ENCODE measurements at places on chromosomes 1 and 21. TPM values are rescaled to one million over a fixed set of nuclear protein-coding genes. Genes with fewer than 3 reads are reported as not detected.

DNA sequence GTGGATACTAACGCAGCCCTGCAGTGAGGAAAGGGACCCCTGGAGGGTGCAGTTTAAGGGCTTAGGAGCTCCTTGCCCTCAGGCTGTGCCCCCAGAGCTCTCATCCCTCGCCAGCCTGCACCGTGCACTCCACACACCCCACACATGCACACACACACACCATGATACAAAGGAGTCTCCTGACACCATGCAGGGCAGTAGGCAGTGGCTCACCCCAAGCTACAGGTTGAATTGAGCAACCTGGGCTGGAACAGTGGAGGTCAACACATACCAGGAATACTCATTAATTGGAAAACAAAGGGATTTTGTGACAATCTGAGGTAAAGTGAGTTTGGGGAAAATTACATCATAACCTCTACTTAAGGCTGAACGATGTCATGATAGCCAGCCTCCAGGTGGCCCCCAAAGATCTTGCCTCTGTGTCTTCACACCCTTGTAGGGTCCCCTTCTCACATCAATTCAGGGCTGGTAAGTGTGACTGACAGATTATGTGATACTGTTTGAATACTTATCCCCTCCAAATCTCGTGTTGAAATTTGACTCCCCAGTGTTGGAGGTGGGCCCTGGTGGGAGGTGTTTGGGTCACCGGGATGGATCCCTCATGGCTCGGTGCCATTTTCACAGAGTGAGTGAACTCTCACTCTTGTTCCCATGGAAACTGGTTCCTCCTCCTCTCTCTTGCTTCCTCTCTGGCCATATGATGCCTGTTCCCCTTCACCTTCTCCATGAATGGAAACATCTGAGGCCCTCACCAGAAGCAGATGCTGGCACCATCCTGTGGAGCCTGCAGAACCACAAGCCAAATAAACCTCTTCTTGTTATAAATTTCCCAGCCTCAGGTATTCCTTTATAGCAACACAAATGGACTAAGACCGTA is 111.0 kb upstream of the RAB4A start:
- DNase-seq: no peak

DNA sequence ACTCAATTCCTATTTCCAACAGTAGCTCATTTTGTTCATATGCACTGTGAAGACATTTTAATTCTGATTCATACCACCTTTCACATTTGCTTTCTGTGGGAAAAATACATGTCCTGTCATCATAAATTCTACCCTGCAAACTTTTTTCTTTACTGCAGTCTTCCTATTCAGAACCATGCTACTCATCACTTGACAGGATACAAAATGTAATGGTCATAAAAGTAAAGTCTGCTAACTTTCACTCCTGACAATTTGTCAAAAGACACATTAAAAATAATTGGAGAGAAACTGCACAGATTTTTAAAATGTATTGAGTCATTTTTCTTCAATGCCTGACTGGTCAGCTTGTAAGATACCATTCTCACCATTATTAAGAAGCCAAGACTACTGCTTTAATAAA is 1817.1 kb downstream of the BRINP3 start:
- no peak for DNase-seq

- DNase-seq: no peak
Observed at GRCh38 chr1:66395202-66396061, 138.5 kb upstream of the SGIP1 start.

DNA sequence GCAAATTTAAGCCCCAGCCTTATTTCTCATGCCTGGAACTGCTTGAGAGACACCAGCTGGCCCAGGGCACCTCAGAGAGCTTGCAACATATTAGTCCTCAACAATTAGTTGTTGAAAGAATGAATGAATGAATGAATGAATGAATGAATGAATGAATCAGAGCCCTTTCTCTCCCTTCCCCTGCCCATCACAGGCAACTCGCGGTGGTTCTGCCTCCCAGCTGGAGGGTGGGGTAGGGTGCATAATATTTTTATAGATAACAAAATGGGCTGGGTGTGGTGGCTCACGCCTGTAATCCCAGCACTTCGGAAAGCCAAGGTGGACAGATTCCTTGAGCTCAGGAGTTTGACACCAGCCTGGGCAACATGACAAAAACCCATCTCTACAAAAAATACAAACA is 110.1 kb downstream of the CCDC185 start:
- no peak for DNase-seq

GRCh38 chr21:45386728-45387371 is 18.1 kb upstream of the COL18A1 start:
- no peak for DNase-seq

GRCh38 chr21:35508139-35508888 is 459.2 kb upstream of the RUNX1 start:
- peak; percentile 58 for DNase-seq

DNA sequence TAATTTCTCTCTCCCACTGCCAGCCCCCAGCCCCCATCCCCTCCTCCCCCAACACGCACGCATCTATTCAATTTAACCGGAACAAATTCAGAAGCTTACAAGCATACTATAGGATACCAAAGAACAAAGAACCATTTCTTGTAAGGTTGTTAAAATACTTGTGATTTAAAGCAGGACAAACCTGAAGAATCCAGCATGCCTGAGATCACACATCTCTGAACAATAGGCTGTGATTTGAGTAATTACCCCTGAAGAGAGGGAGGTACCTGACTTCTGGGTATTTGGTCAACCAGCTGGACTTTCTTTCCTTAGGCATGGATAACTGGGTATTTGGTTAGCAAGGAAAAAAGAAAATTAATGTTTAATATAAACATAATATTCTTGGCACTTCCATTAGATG is 105.1 kb downstream of the NMNAT2 start:
- DNase-seq: no peak

The HCRTR1 gene
- not detected for total RNA-seq

The UBE2G2 gene
- total RNA-seq: 131 TPM

The ETV3L gene
- not detected for total RNA-seq

The IVL gene
- total RNA-seq: not detected

The ADORA3 gene
- not detected for total RNA-seq
